LHCN-M2 (cell line): ENCODE measurements at places on chromosomes 5 and 9.

DNA sequence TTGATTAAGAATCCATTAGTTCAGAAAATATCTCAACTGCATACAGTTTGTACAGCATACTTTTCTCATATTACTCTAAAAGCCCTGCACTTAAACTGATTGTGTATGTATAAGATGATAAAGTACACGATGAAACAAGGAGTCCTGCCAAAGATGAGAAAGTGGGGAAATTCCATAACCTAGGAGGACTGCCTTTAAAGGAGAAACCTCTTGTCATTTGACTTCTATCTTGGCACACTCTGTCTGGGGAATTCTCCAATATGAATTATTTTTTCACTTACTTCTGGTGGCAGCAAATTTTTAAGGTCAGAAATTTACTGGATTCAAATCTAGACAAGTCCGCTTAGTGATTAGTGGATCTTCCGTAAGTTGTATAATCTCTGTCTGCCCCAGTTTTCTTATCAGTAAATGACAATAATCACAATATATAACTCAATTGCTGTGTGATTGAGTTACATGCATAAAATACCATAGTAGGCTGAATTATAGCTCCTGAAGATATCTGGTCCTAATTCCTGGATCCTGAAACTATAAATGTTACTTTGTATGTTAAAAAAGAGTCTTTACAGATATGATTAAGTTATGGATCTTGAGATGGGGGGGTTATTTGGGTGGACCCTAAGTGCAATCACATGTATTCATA lies 17.0 kb upstream of the ISOC1 start:
- no peak for DNase-seq

GRCh38 chr9:37775216-37775919 lies 9.5 kb downstream of the EXOSC3 start:
- no peak for DNase-seq

DNA sequence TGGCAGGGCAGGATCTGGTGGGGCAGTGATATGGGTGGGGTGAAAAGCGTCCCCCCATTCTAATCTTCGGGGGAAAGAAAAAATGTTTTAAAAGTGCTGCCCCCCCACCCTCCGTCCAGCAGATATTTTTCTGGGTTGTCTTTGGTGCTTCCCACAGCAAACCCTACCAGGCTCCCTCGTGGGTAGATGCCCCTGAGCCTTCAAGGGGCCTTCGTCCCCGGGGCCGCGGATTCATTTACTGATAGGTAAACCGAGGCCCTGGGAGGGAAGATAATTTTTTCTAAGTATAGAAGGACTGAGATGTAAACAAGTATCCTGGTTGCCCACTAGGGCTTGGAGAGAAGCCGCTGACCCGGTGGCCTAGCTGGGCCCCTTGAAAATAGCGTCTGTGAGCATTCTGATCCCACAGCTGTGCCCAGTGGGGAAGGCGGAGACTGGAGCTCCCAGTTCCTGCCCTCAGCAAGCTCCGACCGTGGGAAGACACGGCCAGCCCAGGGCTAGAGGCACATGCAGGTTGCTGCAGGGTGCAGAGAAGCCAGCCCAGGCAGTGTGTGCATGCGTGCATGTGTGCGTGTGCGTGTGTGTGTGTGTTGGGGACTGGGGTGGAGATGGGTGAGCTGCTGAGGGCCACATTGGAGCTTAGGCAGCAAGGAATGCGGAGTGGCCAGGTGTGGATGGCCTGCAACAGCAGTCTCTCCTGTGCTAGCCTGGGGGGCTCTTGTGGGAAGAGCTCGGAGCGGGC lies 6.0 kb upstream of the RXRA start:
- no peak for DNase-seq

GRCh38 chr5:124591583-124591982 lies 154.9 kb downstream of the ZNF608 start:
- DNase-seq = no peak

GRCh38 chr9:123315635-123316034 lies 40.4 kb upstream of the CRB2 start:
- no peak for DNase-seq

DNA sequence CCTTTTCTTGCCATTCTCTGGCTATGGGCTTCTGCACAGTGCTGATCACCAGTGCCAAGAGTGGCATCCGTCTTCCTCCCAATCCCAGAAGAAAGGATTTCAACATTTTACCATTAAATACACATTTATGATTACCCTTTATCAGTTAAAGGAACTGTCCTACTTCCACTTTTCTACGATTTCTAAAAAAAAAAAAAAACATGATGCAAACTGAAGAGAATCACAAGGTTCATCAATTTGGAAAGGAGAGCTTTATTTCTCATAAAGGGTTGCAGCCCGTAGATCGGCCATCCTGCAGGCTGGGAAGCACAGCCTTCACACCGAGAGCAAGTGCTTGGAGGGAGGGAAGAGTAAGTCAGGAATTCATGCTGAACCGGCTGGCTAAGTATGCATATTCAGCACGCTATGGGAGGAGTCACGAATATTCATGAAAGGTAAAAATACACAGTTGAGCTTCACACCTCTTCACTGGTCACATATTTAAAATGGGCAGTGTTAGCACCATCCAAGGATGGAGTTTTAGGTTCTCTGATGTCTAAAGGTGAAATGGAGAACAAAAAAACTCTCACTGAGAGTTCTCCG lies 52.5 kb upstream of the SEMA4D start:
- DNase-seq = no peak

DNA sequence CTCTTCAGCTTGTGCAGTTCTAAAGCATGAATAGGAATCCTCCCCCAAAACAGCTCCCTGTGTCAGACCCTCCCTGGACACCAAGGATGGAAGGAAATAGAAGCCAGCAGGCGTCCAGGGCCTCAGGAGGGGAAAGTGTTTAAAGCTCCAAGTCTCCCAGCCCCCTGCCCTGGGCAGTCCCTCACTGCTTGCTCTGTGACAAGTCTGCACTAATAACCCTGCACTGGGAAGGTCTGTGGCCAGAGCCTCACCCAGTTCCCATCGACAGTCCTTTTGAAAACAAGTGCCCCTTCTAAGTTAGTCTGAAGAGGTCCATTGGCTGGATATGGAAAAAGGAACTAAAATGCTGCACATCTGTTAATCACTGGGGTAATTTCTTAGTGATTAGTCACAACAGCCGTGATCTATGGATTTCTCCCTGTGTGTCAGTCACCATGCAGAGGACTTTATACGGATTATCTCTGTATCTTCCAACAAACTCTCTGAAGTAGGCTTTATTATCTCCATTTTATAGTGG lies 195.3 kb downstream of the FBXL7 start:
- DNase-seq = peak; percentile 50

DNA sequence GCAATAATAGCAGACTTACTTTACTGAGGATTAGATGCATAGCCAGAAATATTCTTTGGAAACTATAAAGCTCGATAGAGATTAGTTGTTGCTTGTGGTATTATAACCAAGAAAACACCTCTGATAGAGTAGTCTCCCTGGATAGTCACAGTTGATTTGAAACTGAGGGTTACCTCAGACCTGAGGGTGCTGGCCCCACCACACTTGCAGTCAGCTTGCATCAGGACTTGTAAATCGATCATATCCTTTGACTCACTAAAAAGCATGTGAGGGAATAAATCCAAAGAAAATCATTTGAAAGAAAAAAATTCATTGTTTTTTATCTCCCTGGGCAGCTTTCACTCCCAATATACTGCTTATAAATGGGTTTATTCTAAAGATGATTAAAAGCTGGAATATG lies 39.4 kb downstream of the GALNT12 start:
- DNase-seq = no peak

- no peak for DNase-seq
Observed at GRCh38 chr9:6237267-6237666, 21.7 kb downstream of the IL33 start.

DNA sequence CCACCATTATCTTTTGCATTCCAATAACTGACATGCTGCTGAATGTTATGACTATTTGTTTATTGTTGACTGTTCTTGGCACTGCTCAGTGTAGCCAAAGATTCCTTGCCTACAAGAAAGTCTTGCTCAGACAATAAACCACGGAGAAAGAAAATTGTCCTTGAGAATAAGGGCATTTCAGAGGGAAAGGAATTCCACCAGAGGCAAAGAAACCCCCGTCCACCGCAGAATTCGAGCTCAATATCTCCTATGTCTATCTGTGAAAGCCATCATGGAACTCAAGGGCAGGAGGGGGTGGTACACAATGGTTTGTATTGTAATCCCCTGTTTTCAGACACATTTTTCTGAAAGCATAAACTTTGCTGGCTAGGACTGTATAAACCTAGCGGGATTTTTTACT lies 70.3 kb upstream of the ADAMTS16 start:
- no peak for DNase-seq

- peak; percentile 11 for DNase-seq
Observed at GRCh38 chr9:72857624-72857996, 95.2 kb downstream of the ALDH1A1 start.

- no peak for DNase-seq
Observed at GRCh38 chr9:20636888-20637440, 14.7 kb upstream of the MLLT3 start.
